ENCODE measurements at places on chromosomes 3 and 15.

GRCh38 chr15:89429023-89429422, 67.4 kb downstream of the RHCG start:
- DNase-seq, result no peak

DNA sequence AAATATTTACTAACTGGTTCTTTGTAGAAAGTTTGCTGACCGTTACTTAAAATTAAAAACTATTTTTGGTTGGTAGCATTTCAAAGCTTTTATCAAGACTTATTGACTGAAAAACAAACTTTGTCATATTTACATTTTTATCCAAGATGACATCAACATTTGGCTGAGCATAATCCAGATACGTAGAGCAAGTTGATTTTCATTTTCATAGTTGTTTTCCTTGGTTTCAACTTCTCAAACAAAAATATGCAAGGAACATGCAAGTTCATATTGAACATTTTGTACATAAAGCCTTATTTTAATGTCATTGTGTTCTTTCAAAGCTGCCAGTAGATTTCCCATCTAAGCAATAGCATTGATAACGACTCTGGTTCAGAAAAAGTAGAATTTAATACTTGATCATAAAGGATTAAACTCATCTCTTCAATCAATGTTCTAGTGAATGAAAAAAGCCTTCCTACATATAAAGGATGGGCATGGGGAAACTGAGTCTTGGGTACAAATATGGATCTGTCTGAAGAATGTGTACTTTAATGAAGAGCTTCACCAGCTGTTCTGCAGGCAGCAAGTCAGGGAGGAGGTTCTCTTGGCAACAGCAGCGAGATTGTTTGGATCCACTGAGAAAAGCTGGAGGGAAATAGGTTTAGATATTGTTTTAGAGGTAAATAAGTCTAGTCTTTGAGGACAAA, 5.6 kb downstream of the RAB8B start:
- DNase-seq, result no peak

DNA sequence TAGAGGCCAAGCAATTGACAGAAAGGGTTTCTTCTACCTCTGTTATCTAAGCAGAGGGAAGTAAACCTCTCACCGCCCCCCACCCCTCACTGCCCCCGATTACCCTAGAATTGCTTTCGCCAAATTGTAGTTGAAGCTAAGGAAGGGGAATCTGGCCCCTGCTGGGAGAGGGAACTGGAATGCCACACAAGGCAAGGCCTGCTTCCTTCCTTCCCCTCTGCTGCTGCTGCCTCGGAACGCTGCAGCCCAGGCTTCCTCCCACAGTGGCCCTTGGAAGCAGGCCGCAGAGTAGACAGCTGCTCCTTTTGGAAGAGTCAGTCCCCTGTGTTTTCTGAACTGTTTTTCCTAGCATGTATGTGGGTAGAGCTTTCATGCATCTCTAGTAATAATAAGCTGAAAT, 21.6 kb downstream of the RLBP1 start:
- no peak for DNase-seq

- DNase-seq, result no peak
Measured at GRCh38 chr3:101849714-101850245, 466 bp downstream of the NFKBIZ start.

DNA sequence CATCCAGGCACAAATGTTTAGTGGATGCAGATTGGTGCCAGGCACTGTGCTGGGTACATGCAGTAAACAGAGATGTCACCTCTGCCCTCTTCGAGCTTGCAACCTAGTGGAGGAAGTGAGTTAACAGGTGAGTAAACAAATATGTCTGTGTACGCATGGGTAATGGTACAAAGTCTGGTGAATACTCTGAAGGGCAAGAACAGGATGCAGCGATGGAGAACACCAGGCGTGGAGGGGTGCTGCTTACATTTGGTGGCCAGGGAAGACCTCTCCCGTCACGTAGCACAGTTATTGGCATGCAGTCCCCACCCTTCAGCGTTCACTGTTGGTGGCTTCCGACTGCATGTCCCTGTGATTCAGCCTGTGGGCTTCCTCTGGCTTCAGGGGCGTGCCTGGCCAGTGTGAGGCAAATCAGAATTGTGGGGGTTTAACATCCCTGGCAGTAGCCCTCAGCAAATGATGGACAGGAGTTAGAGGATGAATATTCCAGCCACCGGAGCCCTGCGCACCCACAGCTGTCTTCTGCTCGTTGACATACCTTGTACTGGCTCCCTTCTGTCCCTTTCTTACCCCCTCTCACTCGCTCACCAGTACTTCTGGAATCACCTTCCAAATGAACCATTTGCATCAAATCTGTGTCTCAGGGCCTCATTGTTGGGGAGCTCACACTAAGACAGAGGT, 9.1 kb upstream of the HDAC11 start:
- DNase-seq, result no peak

Data from GM19239 (cell line).